NCI-H1092 (cell line): ENCODE measurements at places on chromosomes 7 and 10.
A peak's percentile ranks its signal among the peaks of the same experiment; 100 is the strongest.

GRCh38 chr10:62166331-62167131 lies 102.1 kb downstream of the RTKN2 start:
- no peak for DNase-seq

GRCh38 chr10:92542458-92542857 lies 31.4 kb downstream of the IDE start:
- DNase-seq = no peak

- DNase-seq = no peak
These were observed 8.9 kb upstream of the PNLIP start for GRCh38 chr10:116536810-116537209.

DNA sequence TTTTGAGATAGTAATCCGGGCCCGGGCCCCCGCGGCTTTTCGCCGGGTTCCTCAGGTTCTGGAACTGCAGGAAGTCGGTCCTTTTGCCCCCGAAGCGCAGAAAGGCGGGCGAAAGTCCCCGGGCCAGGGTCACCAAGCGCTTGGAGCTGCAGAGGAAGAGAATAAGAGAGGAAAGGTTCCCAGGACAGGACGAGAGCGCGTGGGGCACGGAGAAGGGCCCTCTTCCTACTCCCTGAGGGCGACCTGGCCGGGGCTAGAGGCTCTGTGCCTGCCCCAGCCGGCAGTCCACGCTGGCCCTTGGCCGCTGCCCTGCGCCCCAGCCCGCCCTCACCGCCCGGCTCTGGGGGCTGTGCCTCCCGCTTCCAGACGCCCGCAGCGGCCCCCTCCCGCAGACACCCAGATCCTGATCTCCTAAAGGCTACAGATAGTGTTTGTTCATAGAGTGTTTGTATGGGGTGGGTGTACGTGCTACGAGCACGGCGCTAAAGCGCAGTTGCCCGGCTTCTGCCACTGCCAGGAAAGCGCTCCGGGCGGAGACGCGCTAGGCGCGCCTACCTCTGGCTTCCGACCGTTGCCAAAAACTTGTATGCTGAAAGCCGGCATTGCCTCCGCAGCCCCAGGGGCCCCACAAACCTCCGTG lies 3.2 kb downstream of the HPSE2 start:
- no peak for DNase-seq

DNA sequence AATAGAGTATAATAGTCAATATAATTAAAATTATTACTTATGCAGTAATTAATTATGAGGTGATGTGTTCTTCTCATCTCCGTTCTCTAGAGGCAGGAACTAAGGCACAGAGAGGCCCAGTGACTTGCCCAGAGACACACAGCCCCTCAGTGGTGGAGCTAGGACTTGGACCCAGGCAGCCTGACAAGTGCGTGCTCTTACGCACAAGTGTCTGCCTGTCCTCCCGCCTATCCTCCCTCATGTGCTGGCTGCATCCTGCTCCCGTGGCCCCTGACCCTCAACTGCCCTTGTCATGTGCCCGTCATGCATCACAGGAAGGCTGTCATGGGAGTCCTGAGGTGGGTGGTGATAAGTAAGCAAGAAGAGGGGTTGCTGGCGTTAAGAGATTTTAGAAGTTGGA lies 14.3 kb downstream of the IL2RA start:
- DNase-seq = no peak

DNA sequence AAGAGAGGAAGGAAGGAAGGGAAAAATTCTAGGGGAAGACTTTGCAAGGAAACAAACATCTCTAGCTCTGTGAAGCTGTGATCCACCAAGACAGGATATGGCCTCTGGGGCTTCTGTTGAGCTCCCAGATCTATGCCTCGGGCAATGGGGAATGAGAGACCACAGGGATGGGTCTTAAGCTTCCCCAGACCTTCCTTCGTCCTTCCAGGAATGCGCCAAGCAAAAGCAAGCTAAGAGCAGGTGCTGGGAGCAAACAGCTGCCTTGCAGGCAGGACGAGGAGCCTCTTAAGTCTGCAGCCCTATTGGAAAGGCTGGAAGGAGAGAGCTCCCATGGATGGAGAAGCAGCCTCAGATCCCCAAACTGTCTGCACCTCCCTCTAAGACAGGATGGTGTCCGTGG lies 21.9 kb upstream of the ELN start:
- DNase-seq = no peak

- no peak for DNase-seq
These were observed 25.2 kb upstream of the BNIP3 start for GRCh38 chr10:132006966-132007365.

DNA sequence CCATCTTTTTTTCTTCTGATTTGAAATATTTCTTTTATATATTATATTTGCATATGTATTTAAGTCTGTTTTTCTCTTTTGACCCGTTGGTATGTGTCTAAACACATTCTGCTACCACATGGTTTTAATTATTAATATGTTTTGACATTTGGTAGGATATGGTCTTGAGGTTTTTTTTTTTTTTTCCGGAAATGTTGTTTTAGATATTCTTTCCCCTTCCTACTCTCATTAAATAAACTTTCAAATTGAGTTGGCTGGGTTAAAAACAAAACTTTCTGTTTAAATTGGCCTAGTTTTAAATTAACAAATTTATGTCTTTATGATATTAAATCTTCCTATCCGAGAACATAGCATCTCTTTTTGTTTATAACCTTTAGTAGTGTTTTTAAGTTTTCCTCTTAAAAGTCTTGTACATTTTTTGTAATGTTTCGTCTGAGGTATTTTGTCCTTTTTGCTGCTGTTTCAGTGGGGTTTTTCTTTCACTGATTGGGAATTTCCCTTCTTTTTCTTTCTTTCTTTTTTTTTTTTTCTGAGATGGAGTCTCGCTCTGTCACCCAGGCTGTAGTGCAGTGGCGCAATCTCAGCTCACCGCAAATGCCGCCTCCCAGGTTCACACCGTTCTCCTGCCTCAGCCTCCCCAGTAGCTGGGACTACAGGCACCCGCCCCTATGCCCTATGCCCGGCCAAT lies 25.4 kb downstream of the STAM start:
- no peak for DNase-seq

GRCh38 chr10:73264423-73264822 lies 12.0 kb upstream of the MRPS16 start:
- DNase-seq = no peak

DNA sequence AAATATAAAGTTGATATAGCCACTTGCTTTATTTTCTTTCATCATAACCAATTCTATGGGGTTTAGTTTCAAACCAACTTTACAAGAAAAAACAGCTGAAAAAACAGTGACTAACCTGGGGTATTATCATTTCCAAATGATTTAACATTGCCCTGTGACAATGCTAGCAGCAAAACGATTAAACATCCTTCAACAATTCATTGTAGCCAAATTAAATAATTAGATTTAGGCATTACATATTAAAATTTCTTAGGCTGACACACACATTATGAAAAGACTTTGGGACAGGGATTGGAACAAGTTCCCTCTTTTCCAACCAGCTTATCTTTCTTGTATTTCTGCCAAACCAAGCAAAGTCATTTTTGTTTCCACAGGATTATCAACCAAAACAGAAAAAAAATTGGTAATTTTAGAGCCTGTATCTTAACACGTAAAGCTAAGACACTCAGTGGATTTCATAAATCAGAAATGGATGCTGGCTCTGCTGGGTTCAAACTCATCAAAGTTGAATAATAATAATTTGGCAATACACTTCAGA lies 84.0 kb downstream of the SEMA3D start:
- DNase-seq = no peak

- no peak for DNase-seq
These were observed 59.0 kb upstream of the CSTF2T start for GRCh38 chr10:51758366-51758765.

DNA sequence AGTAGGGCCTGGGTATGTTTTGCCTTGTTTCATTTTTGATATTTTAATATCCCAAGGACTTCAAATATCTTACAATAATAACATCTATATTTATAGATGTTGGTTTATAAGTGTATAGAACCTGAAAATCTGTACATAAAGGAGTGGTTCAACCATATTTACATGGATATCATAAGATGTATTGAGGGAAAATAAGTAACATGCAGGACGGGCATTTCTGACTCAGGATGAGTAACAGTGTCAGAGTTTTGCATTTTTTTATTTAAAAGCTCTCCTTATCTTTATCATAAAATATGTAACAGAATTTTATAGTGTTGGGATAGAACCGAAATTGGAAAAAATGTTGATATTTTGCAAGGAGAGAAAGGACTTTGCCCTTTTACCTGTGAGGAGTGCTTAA lies 1438.7 kb downstream of the REEP3 start:
- no peak for DNase-seq

GRCh38 chr10:56068473-56069263 lies 292.4 kb downstream of the ZWINT start:
- DNase-seq = no peak

DNA sequence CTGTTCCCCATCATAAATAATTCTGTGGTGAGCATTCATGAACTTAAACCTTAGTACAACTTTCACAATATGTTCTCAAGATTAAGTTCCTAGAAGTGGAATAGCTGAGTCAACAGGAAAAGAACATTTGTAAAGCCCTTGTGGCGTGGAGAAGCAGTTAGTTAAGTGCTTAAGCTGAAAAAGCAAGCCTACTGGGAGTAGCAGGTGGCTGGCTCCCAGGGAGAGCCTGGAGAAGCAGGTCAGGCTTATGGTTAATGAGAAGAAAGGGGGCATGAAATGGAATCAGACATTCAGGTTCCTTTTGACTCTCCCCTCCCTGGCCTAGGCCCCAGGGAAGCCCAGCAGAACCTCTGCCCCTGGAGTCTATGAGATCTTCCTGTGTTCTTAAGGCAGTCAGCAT lies 35.3 kb downstream of the VSTM4 start:
- peak; percentile 12 for DNase-seq

DNA sequence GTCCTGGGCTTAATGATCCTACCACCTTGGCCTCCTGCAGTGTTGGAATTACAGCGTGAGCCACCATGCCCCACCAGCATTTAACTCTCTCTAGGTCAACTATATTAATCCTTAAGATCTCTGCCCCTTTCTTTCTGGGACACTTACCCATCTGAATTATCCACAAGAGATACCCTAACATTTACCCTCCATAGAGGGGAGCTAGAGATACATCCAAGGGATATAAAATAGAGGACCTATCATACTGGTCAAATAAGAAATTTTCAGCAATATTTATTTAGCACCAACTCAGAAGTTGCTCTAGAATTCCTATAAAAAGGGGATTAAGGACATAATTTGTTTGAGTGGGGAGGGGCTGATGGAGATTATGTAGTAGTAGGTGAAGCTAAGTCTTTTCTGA lies 96.5 kb downstream of the OTUD1 start:
- DNase-seq = no peak

DNA sequence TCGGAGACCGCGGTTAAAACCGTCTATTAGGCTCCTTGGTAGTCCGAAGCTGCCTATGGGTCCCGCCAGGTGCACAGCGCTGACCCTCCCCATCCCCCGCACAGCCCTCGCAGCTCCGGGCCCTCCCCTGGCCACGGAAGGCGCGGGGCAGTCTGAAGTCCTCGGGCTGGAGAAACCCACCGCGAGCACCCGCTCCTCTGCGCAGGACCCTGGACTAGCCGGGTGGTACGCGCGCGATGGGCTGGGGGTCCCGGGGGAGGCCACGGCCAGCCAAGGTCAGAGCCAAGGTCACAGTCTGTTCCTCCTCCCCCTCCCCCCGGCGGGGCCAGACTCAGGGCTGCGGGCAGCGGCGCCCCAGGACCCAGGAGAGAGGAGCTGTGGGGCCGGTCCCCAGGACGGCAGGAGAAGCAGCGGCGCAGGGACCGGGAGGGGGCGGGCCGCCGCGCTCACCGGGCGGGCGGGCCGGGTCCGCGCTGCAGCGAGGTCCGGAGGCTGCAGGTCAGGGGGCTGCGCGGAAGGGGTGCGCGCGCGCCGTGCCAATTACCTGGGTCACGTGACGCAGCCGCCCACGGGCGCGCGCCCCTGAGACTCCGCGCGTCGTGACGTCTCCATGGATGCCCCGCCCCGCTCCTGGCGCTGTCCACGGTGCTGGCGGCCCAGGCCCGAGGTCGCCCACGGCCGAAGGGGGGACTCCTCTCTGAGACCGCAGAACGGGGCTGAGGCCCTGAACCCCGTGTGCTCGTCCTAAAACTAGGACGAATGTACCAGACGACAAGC lies at the start of gene OGDHL:
Gene OGDHL, minus strand, starts transcription at position 535 of the 777 bp plus-strand sequence. CDS start 3,731 bp downstream, outside the sequence.
- peak; percentile 42 for DNase-seq

- DNase-seq = no peak
These were observed 37.8 kb downstream of the STEAP4 start for GRCh38 chr7:88268858-88269257.

DNA sequence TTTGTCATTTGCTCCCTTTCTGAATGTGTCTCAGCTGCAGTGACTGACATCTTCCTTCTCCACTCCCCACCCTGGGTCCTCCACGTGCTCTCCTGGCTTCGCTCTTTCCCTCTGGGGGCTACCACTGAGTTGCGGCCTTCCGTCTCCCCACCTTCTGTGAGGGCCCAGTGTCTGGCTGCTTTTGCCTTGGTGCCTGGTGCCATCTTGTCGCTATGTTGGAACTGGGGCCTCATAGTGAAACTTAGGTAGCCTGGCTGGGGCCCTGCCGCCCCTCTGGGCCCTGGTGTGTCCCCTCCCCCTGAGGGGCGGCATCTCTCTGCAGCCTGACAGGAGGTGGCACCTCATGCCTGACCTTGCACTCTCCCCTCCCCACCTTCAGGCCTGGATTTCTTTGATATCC lies 144.1 kb downstream of the ANLN start:
- no peak for DNase-seq

GRCh38 chr7:114979388-114979787 lies 57.5 kb downstream of the MDFIC start:
- DNase-seq = no peak

DNA sequence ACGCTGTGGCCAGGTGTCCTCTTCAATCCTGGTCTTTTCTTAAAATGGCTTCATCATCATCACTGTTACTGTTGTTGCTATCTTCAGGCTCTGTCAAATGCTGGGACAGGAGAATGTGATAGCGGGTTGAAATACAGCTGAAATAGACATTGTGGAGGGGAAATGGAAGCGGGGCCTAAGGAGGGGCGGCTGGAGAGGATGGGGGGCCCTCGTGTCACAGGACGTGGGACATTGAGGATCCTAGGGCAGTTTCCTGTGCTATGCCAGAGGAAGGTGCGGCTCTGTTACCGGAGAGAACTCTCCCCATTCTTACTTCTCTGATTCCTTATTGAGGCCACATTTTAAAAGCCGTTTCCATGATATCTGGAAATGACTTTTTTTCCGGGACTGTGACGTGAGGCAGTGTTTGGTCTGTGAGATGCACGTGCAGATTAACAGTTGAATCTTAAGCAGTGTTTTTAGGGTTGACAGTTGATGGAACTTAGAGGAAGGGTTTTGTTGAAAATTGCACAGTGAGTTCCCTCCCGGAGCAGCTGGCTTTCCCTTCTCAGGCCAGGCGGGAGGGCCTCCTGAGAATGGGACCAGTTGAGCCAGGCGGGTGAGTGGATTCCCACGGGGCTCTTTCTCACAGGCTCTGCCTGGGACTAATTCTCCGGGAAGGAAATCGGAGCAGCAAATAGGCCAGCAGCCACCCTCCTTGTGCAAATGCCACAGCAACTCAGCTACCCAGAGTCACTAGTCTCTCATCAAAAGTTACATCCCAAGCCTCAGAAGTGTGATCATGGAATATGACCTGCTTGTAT lies 125.2 kb downstream of the TACC2 start:
- no peak for DNase-seq
